H1 (cell line): ENCODE measurements at places on chromosomes 3 and 15. TPM values are rescaled to one million over a fixed set of nuclear protein-coding genes. Genes with fewer than 3 reads are reported as not detected.

The TRIM71 gene
- total RNA-seq, result 293 and 296 TPM in 2 replicates

The CLDN18 gene
- not detected in 2 replicates for total RNA-seq

The GOLGA6A gene
- total RNA-seq, result 0.80 and 3.3 TPM in 2 replicates

The FEZF2 gene
- total RNA-seq, result not detected in 2 replicates

The SCAANT1 gene
- not detected in 2 replicates for total RNA-seq
